Inflammatory macrophage treated with lipopolysaccharide for 4 hours (primary cell): ENCODE measurements at places on chromosomes 3 and 15.

DNA sequence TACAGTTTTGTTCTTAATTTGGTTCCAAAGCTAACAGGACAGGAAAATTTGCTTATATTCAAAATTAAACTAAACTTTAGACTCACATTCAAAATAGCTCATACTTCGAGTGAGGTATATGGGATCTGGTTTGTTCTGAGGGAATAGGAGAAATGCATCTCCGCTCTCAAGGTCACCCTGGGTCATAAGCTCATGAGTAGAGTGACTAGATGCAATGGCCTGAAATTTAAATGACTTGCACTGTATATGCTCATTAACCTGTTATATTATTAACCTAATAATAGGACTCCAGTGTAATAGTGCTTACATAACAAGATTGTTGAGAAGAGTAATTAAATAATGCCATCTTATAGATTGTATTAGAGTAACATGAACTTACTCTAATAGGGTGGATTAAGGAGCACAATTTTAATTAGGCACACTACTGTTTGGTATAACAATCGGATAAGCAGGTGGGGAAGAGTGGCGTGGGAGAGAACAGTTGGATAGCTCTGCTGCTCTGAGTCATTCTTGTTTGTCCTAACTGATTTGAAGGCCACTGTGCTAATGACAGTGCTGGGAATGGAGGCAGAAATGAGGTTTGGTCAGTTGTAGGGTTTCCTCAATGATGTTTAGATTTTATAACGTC lies 5.2 kb downstream of the NKTR start:
- no peak for DNase-seq

DNA sequence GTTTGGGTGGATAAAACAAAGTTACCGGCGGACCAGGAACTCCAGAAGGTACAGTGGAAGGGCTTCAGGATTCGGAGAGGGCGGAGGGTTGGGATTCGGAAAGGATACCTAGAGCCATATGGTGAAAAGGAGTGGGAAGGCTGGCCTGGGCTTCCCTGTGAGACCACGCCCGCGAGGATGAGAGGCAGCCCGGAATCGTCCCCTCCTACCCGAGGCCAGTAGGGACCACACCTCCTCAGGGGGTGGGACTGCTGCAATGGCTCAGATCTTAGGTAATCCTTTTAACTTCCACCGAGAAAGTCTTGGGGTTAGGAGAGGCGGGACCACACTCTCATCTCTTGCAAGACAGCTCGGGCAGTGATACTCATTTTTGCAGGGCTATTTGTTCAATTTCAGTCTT lies 511.3 kb downstream of the OCA2 start:
- DNase-seq = no peak

DNA sequence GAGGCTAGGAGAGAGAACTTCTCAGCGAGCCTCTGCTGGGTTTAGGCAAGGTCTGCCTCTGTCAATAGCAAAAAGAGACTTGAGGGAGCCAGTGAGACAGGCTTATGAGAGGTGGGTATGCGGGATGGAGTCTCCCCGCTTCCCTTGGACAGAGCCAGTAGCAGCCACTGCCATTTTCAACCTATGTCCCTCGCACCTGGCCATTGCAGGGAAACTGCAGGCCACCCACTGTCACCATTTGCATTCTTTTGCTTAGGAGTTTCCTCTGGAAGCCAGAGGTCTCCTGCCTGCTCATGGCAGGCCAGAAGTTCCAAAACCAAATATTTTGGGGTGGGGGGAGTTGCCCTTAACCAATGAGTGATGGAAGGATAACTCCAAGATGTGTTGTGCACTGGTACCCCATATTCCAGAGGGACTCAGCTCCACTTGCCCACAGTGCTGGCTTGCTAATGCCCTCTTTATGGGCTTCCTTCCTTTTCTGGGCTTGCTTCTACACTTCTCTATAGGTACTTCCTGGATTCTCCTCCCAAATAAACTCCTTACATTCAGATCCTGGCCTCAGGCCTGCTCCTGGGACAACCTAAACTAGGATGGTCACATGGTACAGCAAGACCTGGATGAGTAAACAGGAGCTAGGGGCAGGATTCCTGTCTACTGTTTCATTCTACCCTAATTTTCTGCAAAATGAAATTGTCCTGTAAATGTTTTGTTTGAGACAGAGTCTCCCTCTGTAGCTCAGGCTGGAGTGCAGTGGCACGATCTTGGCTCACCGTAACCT lies 108.9 kb upstream of the PROK2 start:
- DNase-seq = no peak

GRCh38 chr3:134598763-134599545 lies 51.9 kb downstream of the KY start:
- DNase-seq = peak; percentile 65

GRCh38 chr3:134186391-134186790 lies 64.3 kb downstream of the RYK start:
- DNase-seq = peak; percentile 9

DNA sequence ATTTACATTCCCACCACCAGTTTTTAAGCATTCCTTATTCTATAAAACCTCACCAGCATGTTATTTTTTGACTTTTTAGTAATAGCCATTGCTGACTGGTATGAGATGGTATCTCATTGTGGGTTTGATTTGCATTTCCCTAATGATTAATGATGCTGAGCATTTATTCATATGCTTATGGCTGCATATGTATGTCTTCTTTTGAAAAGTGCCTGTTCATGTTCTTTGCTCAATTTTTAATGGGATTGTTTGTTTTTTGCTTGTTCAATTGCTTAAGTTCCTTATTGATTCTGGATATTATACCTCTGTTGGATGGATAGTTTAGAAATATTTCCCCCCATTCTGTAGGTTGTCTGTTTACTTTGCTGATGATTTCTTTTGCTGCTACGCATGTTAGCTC lies 16.1 kb downstream of the TBC1D5 start:
- DNase-seq = no peak

GRCh38 chr3:36907911-36908646 lies 36.8 kb downstream of the TRANK1 start:
- peak; percentile 94 for DNase-seq

- no peak for DNase-seq
Observed at GRCh38 chr15:50302581-50302980, 37.1 kb upstream of the HDC start.

DNA sequence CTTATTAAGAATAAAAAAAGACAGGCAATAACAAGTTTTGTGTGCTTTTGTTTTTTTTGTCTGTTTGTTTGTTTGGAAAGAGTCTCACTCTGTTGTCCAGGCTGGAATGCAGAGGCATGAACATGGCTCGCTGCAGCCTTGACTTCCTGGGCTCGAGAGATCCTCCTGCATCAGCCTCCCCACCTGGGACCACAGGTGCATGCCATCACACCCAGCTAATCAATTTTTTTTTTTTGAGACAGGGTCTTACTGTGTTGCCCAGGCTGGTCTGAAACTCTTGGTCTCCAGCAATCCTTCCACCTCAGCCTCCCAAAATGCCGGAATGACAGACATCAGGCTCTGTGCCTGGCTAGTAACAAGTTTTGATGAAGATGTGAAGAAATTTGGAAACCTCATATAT lies 73.1 kb upstream of the GCNT3 start:
- no peak for DNase-seq

DNA sequence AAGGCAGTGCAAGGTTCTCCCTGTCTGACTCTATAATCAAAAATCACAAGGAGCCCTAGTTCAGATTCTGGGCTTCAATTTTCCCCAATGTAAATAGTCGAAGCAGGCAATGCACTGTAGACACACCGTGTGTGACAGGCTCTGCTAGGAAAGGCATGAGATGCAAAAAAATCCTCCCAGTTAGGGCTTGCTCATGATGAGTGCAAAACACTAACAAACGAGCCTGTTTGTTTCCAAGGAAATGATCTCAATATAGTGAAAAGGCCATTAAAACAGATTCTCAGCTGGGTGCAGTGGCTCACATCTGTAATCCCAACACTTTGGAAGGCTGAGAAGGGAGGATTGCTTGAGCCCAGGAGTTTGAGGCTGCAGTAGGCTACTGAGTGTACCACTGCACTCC lies 55.7 kb downstream of the UMPS start:
- no peak for DNase-seq

DNA sequence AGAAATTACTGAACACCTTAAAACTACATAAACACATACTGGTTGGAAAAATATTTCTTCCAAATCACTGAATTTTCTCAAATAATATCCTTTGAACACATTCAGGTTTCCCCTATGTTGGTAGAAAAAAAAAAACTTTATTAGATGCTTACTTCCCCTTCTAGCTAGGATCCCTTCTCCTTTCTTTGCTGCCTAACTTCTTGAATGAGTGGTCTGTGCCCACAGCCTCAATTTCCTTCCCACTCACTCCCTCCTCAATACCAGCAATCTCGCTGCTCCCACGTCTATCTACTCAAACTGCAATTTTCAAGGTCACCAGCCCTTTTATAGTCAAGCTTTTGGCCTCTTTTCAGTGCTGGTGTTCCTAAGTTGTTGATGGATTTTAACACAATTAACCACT lies 8.3 kb downstream of the CD200R1 start:
- peak; percentile 69 for DNase-seq

DNA sequence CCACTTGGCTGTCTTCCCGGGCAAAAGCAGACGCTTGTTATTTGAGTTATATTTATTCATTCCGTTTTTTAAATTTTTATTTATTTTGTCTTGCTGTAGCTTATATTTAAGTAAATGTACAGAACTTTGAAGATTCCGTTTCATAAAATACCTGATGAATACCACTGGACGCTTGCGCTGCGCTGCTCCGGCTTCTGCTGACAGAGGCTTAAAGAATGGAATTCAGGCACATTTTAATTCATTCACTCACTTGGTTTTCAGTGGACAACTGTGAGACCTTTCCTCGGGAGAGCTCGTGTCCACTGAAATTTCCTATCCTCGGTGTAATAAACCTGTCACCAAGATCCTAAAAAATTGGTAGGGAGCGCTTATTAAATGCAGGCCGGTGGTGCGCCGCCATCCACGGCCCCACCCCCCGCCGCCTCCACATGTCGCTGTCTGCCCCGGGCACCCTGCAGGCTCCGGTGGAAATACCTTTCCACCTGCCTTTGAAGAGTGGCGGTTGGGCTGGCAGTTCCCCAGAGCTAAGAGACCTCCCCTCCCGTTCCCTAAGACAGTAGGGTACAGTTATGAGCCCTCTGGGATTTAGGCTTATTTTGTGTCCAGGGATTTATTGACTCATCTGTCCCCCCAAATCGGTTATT lies 62.5 kb upstream of the UBE2E1 start:
- DNase-seq = no peak

GRCh38 chr3:177563792-177564191 lies 366.5 kb upstream of the TBL1XR1 start:
- no peak for DNase-seq

DNA sequence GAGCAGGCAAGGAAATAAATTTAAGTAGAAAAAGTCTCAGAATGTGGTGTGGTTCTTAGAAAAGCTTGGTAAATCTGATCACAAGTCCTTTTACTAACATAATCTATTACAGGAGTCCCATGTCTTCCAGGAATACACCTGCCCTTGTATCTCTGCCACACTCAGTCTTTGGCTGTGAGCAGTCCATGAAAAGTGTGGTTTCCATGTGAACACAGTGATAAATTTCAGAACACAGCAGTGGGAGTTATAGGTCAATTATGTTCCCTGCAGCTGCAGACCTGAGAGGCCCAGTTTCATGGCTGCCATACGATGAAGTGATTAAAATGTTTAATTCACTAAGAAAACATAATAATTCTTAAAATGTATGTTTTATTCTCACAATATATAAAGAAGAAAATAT lies 366.9 kb upstream of the STAC start:
- DNase-seq = no peak

GRCh38 chr3:171255236-171255806 lies 204.9 kb downstream of the TNIK start:
- DNase-seq = no peak

DNA sequence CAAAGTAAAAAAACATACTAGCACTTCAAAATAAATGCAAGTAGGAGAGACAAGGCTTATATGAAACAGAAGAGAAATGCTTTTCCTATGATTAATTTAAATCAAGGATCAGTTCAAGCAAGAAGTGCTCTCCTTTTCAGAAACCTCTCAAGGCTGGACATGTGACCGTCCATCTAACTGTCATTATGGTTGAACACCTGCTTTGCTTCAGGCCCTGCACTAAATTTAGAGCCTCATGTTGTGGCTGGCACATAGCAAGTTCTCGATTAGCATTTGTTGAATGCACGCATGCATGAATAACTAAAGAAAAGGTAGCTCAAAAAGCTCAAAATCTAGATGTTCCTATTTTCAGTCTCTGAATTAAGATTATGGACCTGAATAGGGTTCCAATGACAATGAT lies 82.0 kb downstream of the SV2B start:
- DNase-seq = no peak

- DNase-seq = peak; percentile 70
Observed at GRCh38 chr3:190558796-190559195, 44.9 kb downstream of the IL1RAP start.

GRCh38 chr15:31606194-31606669 lies 279.6 kb downstream of the KLF13 start:
- no peak for DNase-seq
